ENCODE measurements at places on chromosomes 2 and 18.

GRCh38 chr2:214180071-214180470 is 230.8 kb upstream of the VWC2L start:
- no peak for DNase-seq

GRCh38 chr18:14074187-14074586 is 58.0 kb downstream of the ZNF519 start:
- no peak for DNase-seq

GRCh38 chr2:232741294-232741693 is 35.1 kb downstream of the KCNJ13 start:
- no peak for DNase-seq

GRCh38 chr2:118848381-118849225 is 1.2 kb upstream of the EN1 start:
- no peak for DNase-seq

GRCh38 chr2:46332686-46333281 is 35.6 kb downstream of the EPAS1 start:
- no peak for DNase-seq

DNA sequence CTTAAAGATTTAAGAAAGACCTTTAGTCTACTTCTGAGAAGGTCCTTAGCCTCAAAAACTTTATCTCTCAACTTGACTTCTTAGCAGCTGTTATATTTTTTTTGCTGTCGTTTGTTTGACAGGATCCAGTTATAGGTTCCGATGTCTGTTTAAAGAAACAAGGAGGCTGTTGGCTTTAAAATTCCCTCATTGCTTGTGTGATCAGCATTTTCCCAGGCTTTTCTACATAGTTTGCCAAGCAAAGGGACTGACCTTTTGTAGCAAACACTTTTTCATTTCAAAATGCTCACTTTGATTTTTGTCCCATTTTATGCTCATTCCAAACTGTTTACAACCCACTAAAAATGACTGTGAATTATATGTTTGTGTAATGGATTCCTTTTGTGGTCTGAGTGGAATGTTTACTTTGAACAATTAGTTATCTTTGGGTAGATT is 394.9 kb downstream of the ARHGAP15 start:
- no peak for DNase-seq

- DNase-seq: no peak
Observed at GRCh38 chr2:148165975-148166374, 145.1 kb downstream of the MBD5 start.

DNA sequence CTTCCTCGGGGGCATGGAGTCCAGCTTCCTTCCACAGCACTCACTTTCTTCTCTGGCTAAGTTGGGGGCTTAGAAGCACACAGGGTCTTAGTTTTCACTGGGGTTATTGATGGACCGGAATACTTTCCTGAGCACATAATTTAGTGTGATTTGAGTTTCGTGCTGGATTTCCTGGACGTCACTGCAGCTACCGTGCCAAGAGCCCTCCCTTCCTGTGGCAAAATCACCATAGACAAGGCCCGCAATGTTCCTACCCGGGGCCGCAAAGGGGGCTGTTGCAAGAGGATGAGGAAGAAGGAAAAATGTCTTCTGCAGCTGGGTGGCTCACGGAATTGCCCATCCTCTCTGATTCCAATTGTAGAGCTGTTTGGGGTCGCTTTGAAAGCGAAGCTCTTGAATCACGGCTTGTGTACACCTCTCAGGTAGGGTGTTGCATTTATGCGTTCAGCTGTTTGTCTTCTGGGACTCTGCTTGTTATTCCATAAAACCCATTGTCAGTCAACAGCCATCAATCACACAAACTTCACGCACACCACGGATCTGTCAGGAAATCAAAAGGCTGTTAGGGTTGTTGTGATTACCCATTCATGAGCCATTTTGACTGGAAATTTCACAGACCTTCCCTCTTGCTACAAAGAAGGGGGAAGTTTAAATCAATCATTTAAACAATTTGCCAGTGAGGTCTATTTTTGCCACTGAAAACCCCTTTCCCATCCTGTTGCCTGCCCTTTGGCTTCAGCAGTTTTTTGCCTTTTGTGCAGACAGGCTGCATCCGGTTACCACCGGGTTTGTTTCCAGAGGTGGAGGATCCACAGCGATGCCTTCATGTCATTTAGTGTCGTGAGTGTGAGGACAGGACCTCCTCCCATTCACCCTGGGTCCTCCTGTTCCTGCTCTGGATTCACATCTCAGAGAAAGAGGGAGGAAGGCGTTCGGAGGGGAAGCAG is 36.0 kb downstream of the SMIM21 start:
- no peak for DNase-seq

GRCh38 chr2:218434456-218434855 is 15.5 kb downstream of the VIL1 start:
- DNase-seq: no peak

DNA sequence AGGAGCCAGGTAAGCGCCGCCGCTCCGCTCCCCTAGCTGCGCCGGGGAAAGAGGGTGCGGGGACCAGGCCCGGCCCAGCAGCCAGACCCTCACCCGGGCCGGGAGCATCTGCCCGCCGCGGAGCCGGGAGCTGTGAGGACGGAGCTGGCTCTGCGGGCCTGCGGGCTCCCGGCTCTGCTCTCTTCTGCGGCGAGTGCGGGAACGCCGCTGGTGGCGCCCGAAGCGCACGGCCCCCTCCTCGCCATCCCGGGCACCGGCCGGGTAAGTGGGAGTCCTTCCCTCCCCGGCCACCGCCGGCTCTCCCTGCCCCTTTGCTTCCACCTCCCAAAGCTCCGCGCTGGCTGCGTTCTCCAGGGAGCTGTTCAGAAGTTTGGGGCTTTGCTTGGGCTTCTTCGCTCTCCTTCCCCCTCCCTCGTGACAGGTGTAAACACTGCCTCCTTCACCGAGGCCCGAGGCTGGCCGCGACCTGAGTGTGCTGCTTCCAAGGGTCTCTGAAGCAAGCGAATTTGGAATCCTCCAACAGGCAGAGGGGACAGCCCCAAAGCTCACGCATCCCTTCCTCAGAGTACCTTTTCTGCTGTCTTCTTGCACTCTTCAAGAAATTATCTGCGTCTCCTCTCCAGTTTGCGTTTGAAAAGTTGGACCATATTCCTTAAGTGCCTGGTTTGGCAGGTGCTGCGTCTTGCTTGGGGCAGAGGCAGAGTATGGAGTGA is 632 bp downstream of the AFTPH start:
- DNase-seq: peak; percentile 30

DNA sequence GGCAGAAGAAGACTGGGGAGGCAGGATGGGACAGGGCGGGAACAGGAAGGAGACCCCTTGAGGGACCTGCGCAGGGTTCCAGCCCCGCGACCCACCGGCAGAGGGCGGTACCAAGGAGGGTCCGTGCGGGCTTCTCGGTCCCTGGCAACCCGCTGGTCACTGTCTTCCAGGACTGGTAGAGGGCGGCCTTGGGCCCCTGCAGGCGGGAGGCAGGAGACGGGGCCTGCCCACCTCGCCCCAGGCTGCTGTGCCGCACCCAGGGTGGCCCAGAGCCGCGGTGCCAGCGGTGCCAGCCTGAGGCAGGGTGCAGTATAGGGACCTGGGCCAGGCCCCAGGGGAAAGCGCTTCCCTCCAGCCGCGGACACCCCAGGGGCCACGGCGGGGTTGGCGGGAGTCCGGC is 34.5 kb downstream of the NEURL3 start:
- peak; percentile 52 for DNase-seq

DNA sequence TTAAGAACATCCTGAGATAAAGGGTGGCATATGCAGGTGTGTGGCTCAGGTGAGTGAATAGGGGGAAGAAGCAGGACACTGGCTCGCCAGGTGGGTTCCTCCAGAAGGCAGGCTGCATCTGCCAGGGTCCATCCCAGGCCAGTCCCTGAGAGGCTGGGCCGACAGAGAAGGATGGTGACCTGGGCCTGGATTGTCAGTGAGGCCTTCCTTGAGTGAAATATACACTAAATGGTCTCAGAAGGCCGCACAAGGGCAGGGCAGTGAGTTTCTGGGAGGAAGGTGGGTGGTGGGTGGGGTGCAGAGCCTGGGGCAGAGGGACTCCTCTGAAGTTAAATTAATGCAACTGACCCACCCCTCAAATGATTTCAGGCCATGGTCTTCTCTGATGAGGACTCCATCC is 182.1 kb downstream of the ANKRD30B start:
- no peak for DNase-seq

DNA sequence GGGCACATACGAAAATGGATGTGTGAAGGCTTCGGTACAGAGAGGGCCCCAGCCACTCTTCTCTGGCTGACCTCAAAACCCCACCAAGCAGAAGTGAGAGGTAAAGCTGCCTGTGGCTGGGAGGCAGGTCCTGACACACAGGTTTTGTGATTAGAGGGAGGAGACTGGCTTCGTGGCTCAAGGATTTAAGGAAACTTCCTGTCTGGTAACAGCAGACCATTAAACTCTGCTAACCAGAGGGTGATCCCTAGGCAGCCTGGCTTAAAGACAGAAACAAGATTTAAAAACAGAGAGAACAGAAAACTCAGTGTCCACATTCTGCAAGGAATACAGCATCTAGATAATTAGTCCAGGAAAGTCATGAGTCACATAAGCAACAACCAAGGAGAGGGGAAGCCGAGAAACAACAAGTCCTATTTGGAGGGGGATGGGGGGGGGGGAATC is 101.9 kb downstream of the NFATC1 start:
- no peak for DNase-seq

- no peak for DNase-seq
Observed at GRCh38 chr2:25149646-25150045, 18.7 kb downstream of the POMC start.

- DNase-seq: no peak
Observed at GRCh38 chr2:174824068-174824467, 59.8 kb upstream of the CHRNA1 start.

GRCh38 chr2:196076778-196077568 is 8.3 kb upstream of the DNAH7 start:
- no peak for DNase-seq

DNA sequence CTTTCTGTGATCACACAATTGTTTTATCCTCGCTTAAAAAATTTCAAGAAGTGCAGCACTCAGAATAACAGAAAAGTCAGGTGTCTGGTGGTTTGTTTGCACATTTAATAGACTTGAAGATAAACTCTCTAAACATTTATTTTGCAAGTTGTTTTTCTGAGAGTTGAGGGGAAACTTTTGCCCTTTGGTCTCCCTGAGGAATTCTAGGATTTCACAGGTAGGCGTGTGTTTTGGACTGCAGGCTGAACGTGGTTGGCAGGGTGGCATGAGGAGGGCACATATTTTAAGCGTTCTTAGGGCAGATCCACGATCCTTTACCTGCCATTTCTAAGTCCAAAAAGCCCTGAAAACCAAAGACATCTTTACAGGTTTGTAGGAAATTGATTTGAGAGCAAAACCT is 188.6 kb downstream of the NEDD4L start:
- no peak for DNase-seq

GRCh38 chr18:30971338-30971956 is 71.1 kb downstream of the DSC3 start:
- DNase-seq: no peak

- no peak for DNase-seq
Observed at GRCh38 chr2:158013891-158014290, 87.8 kb upstream of the UPP2 start.

DNA sequence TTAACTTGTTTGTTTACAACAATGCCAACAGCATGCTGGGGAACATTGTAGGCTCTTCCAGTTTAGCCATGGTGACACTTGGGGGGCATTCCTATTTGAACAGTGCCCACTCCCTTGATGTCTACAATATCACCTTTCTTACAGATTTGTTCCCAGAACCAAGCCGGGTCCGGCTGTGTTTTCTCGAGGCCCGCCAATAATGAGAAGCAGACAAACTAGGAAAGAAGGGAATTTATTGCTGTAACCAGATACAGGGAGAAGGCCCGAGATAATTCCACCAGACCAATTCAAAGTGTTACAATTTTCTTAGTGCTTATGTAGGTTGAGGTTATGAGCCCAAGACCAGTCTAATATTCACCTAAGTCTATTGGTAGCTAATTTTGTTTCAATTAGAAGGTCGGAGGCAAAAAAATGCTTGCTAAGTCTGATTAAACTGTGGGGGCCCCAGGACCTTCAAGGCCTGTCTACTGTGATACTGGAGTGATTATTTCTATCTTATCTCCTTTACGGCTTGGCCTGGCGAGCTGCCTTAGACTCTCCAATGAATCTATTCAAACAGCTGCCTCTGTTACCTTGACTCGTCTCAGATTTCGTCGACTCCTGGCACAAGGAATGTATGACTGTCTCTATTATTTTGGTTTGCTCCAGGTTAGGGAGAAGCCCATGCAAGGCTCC is 59.1 kb upstream of the PSME4 start:
- no peak for DNase-seq

DNA sequence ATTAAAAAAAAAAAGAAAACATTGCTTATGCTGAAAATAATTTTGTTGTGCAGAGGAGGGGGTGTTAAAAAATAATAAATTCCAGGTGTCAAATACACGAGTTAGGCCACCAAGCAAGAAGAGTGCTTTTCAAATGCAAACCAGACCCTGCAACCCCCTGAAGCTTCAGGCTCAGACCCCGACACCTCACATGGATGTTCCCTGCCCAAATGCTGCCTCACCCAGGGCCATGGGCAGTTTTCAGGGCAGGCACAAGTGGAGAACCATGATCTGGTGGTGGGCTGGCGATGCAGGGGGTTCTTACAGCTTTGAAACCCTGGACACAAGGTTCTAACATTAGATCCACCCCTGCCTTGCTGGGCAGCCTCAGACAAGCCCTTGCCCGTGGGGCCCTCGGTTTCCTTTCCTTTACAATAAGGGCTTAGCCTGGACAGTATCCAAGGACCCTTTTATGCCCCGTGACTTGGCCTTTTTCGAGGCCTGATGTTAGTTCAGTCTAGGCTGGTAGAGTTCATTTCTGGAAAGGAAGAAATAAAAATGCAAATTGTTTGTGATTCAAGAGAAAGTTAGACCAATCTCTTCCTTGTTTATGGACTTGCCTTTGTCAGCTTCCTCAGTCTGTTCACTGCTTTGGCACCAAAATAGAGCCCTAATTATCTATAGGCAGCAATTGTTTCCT is 168.7 kb downstream of the DDX1 start:
- no peak for DNase-seq

DNA sequence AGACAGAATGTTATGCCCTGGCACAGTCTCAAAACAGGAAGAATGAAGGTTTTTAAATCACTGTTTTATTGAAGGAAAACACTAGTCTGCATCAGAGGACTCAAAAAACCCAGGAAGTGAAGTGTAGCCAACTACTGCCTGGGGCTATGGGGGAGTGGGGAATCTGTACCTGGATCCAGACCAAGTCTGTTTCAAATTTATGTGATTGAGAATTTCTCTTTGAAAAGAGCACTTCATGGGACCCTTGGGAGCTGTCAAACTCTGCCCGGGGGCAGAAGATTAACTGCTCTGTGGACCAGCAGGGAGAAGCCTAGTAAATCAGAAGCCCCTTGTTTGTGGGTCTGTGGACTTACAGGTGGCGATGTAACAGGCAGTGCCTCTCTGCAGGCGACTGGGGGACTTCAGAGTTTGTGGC is 45.3 kb upstream of the TANC1 start:
- DNase-seq: no peak

GRCh38 chr2:25528173-25528572 is 145.2 kb downstream of the DTNB start:
- DNase-seq: no peak

DNA sequence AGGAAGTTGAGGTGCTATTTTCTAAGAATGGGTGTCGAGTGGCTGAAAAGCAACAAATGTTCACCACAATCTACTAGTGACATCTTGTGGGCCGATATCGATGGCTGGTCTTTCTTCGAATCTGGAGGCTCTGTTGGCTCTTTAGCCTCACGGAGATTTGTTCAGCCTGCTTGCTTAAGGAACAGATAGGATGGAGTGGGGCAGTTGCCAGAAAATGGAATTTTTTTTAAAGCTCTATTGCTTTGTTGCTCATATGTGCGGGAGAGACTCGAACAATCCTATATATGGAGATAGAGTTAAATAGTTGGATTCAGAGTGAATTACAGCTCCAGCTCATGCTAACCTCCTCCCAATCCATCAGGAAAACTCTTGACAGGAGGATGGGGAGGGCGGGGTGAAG is 70.9 kb upstream of the LYPD6B start:
- DNase-seq: no peak

- no peak for DNase-seq
Observed at GRCh38 chr2:74693213-74693612, 39.2 kb downstream of the SEMA4F start.
